Dermis microvascular lymphatic vessel endothelial cell (primary cell): ENCODE measurements at places on chromosomes 12 and 14. TPM values are rescaled to one million over a fixed set of nuclear protein-coding genes. Genes with fewer than 3 reads are reported as not detected.

FICD gene
- total RNA-seq = 4.5 and 7.0 TPM in 2 replicates

KRT6C gene
- total RNA-seq = not detected in 2 replicates

SLC6A15 gene
- 4.7 and 7.7 TPM in 2 replicates for total RNA-seq

DAO gene
- not detected in 2 replicates for total RNA-seq

ACSS3 gene
- 0.25 and 0.26 TPM in 2 replicates for total RNA-seq

STRAP gene
- 62.5 and 72.9 TPM in 2 replicates for total RNA-seq

PRKCH gene
- 209 and 243 TPM in 2 replicates for total RNA-seq

HOXC9 gene
- 0.13 and 1.3 TPM in 2 replicates for total RNA-seq

RGS6 gene
- not detected in 2 replicates for total RNA-seq

TAS2R31 gene
- 1.2 and 2.3 TPM in 2 replicates for total RNA-seq

VWF gene
- total RNA-seq = 467 and 1,551 TPM in 2 replicates

SDSL gene
- total RNA-seq = 3.3 and 4.0 TPM in 2 replicates

HVCN1 gene
- 2.6 and 3.9 TPM in 2 replicates for total RNA-seq

PLEKHG7 gene
- total RNA-seq = not detected in 2 replicates

ARHGAP9 gene
- total RNA-seq = 0.13 TPM in 1 of 2 replicates, not detected in the other

RAB15 gene
- total RNA-seq = 6.2 and 9.2 TPM in 2 replicates

RPL36AL gene
- total RNA-seq = 192 and 233 TPM in 2 replicates

CLEC2D gene
- total RNA-seq = 0.64 and 0.89 TPM in 2 replicates

AQP5 gene
- total RNA-seq = under 0.01 TPM in 1 of 2 replicates, not detected in the other

KCNK13 gene
- not detected in 2 replicates for total RNA-seq

SIX6 gene
- not detected in 2 replicates for total RNA-seq

RAD9B gene
- 0.25 and 0.26 TPM in 2 replicates for total RNA-seq

BHLHE41 gene
- total RNA-seq = under 0.01 and 0.13 TPM in 2 replicates

TSPAN11 gene
- 9.1 and 29.3 TPM in 2 replicates for total RNA-seq
